ENCODE measurements at places on chromosomes 2 and 18.
A peak's percentile ranks its signal among the peaks of the same experiment; 100 is the strongest.

DNA sequence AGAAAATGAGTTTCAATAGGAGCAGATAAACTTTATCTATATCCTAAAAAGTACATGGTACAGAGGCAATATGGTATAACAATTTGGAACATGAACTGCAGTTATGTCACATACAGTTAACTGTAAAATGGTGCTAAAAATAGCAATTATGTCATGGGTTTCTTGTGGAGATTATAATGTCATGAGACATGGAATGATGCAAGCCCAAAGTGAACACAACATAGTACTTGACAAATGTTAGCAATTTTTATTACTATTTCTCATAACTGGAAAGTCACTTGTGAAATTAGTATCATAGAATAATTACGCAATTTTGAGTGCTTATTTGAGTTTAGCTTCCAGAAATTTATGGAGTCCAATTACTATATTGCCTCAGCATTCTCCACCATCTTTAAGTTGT lies 1263.4 kb downstream of the DSC3 start:
- no peak for DNase-seq

DNA sequence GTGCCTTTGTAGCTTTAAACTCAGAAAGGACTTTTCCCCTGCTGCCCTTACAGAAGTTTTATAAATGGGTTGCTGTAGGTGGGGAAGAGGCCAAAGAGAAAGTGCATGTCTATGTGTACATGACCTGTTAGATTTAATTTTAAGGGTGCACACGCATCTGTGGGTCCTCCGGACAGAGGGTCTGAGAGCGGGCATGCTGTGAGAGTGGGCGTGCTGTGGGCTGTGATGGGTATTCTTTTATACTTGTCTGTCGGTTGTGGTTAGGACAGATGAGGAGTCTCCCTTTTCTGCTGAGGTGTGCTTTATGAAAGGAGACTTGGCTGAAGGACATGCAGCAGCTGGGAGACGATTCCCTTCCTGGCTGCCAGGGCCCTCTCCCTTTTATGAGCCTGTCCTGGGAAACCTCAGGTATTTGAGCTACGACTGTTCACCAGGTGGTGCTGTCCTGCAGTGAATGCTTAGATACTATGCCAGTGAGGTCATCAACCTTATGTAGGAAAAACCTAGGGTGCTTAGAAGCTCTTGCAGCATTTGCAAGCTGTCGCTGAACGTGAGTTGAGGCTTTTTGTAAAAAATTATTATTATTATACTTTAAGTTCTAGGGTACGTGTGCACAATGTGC lies 67.5 kb downstream of the TANC1 start:
- DNase-seq: peak; percentile 80

DNA sequence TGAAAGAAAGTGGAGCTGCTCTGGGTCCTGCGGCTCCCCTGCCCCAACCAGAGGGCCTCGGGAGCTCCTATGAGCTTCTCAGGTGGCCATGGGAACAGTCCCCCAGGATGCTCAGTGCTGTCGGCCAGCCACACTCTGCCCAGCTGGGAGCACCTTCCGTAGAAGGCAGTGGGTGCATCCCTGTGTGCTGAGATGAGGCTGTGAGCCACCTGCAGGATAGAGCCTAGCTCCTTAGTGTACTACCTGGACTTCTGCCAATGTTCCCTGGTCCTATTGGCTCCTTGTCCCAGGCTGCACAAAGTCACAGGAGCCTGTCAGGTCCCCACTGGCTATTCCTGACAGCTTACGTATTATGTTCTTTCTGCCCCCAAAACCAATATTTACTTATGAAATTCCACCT lies 16.1 kb downstream of the PRELID3A start:
- peak; percentile 13 for DNase-seq

DNA sequence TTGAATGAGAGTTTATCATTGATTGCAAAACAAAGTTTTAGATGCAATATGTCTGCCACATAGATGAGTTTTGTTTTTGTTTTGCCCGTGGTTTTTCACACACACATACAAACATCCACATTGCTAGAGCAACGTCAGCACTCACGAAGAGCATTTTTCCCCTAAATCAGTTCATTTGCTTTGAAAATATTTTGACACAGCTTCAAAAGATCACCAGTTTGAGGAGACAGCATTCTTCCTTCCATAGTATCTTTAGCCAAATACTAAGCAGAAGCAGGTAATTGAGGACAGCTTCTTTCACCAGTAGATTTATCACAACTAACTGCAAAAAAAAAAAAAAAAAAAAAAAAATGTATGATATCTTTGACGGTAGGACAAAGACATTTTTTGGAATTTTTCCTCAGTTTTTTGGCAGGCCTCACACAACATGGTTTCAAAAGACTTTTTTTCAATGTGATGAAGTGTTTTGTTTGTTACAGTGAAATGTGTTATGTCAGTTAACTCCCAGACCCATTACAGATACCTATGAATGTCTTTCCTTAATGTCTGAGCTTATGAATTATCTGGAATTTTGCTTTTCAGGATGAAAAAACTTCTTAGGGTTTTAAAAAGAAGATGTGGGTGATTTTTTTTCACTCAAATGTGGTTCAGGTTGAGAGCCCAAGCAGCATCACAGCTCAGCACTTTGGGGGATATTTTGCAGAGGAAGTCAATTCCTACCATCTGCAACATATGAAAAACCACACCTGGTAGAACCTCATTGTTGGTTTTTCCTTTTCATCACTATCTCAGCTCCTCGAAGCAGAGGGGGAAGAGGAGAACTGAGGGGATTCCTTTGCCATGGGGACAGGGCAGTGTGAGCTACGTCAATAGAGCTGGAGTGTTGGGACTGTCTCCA lies 31.6 kb downstream of the AOX1 start:
- no peak for DNase-seq

- DNase-seq: no peak
These were observed 347.1 kb downstream of the TXNL1 start for GRCh38 chr18:56291294-56291693.

DNA sequence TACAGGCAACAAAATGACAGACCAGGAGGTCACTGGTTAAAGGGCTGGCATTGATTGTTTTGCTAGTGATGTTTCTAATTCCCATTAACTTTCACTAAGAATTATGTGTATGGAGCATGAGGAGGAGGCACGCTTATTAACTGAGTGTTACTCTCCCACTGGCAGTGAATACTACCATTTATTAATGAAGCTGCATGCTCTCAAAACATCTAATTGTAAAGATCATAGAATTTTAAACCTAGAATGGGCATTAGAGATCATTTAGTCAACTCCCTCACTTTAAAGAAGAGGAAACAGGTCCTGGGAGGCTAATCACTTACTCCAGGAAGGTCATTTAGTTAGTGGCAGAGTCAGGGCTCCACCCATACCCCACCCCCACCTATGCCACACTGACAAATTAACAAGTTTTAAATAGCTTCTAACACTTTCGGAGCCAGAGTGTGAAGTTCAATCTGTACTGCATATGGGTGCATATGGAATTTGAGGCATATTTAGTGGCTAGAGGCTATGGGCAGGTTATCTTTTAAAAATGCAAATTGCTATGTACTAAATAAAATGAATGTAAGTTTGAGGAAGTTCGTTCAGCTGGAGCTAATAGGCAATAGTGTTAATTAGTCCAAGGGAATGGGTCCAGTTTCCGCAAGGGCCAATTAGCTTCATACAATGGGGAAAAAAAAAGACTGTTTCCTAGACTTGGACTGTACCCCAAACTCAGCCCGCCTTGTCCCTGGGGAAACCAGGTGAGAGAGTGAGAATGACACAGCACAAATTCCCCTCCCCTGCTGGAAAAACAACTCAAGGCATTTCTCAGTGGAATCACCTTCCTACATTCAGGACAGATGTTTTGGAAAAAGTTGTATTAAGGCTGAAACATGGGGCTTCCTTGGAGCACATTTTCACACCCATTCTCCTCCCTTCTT lies 178.8 kb downstream of the ICOS start:
- DNase-seq: no peak

DNA sequence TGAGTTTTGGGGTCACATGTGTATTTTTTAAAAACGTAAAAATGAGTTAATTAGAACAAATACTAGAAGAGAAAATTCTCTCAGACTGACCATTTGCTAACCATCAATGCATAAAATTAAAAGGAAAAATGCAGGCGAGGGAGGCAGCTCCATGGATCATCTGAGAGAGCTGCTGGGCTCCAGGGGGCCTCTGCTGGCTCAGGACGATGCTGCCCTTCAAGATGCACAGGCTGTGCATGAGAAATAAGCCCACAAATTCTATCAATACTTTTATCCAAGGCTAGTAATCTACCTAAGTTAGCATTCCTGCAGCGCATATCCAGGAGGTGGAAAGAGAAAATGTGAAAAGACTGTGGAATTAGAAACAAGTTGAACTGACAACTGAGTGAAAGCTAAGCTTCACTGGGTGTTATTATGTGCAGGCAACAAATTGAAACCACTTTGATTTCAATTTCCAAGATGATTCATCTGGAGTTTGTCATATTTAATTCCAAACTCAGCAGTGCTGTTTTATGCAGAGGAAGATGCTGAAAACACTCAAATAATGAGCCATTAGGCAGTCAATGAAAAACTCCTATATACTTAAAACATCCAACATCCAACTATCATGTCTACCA lies 261.1 kb downstream of the NBAS start:
- DNase-seq: no peak

DNA sequence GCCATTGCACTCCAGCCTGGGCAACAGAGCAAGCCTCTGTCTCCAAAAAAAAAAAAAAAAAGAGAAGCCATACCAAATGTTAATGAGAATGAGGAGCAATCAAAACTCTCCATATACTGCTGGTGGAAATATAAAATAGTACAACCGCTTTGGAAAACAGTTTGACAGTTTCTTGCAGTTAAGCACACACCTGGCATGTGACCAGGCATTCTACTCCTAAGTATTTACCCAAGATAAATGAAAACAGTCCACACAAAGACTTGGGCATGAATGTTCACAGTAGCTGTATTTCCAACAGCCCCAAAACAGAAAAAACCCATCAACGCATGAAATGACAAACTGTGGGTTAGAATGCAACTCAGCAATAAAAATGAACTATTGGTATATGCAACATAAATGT lies 76.0 kb upstream of the ST8SIA5 start:
- peak; percentile 45 for DNase-seq

DNA sequence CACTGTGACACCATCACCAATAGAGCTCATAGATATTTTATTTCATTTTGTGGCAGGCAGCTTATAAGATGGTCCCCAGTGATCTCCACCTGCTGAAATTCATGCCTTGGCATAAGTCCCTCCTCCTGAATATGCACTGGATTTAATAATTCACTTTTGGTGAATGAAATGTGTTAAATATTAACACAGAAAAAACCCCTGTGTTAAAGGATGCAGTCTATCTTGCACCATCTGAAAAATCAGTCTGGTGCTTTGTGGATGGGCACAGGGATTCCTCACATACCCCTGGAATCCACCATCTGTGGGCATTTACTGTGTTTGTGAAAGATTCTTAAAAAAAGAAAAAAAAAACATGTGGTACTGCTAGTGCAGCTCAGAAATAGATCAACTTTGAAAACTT lies 26.1 kb upstream of the WIPF1 start:
- no peak for DNase-seq

DNA sequence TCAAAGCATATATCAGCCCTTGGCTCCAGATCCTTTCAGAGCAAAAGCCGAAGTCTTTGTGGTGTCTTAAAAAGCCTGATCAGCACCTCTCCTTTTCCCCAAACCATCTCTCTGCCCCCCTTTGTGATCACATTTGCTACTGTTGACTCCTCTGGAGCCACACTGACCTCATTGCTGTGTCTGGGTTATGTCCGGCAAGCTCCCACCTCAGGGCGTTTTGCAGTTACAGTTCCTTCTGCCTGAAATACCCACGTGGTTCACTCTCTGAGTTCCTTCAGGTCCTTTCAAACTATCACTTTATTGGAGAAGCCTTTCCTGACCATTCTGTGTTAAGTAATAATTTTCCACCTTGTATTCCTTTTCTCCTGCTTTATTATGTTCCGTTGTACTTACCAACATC lies 11.8 kb downstream of the C2orf69 start:
- peak; percentile 18 for DNase-seq

DNA sequence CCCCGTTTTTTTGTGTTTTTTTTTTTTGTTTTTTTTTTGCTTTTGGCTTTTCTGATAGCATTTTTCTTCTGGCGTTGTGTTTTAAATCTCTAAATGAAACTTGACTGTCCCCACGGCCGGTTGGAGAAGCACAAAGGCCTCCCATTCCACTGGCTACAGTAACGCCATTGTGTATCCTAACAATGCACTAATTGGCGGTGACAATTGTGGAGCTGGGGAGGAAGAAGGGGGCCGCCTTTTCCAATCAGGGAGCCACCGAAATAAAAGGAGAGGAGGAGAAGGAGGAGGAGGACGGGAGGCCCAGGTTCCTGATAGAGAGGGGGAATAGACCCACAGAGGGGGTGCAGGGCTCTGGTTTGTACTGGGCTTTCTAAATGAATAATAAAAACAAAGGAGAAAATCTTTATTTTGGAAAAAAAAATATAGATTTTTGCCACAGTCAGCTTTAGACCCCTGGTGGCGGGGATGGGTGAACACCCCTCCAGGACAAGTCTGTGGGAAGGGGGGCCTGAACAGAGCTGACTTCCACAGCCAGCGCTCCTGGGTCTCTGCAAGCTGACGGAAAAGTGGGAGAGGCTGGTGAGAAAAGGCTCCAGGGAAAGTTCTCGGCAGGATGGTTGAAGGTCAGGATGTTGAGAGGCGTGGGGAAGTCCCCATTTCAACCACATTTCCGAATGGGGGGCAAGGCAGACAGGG lies 43.7 kb upstream of the FZD5 start:
- DNase-seq: peak; percentile 43

GRCh38 chr2:96769814-96770213 lies 9.1 kb downstream of the CNNM4 start:
- no peak for DNase-seq

DNA sequence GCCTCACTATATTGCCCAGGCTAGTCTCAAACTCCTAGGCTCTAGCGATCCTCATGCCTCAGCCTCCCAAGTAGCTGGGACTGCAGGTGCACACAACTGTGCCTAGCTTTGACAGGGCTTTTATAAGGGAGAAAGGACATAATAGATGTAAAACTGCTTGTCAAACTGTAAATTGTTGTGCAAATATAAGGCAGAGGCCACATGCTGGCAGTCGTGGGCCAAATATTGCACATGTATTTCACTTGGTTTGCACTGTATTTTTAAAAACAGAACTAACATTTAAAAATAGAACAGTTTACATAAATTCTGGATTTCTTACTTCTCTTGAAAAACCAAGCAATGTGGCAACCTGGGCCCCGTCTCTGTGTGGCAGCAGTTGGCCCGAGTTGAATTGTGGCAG lies 31.2 kb upstream of the MYO3B start:
- no peak for DNase-seq

- DNase-seq: no peak
These were observed 40.2 kb downstream of the ATP6V1C2 start for GRCh38 chr2:10761591-10761990.

DNA sequence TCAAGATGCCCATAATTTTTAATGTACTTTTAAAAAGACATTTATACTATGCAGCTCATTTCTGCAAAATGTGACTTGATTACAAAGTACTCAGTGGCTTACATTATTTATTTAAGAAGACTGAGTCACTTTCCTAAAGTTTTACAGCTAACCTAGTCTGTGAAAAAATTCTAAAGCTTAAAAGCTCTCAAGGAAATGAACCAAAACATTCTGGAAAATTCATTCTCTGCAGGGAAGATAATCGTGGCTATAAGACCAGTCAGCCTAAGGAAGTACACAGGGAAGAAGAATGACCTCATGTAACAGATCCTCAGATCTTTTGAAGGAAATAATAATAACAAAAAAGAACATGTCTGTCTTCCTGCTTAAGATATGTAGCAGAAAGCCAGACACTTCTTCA lies 232.1 kb upstream of the STK17B start:
- DNase-seq: peak; percentile 46

GRCh38 chr2:164903204-164903603 lies 52.1 kb downstream of the SLC38A11 start:
- peak; percentile 56 for DNase-seq
